ENCODE measurements at places on chromosomes 3 and 15. TPM values are rescaled to one million over a fixed set of nuclear protein-coding genes. Genes with fewer than 3 reads are reported as not detected.

The CCR9 gene
- total RNA-seq, result not detected

The HGD gene
- not detected for total RNA-seq

The LRRIQ4 gene
- not detected for total RNA-seq

The CCNB2 gene
- total RNA-seq, result 118 TPM

The DAZL gene
- total RNA-seq, result not detected

The SLITRK3 gene
- total RNA-seq, result 0.03 TPM

The RARB gene
- total RNA-seq, result 0.62 TPM

The IGF2BP2 gene
- 29.7 TPM for total RNA-seq

The EPB42 gene
- not detected for total RNA-seq

The RSL24D1 gene
- total RNA-seq, result 100.0 TPM

The OXTR gene
- total RNA-seq, result 115 TPM

The RASGRP1 gene
- 1.5 TPM for total RNA-seq

The LRRK1 gene
- 5.3 TPM for total RNA-seq

The CLASP2 gene
- 40.6 TPM for total RNA-seq

The GUCA1C gene
- total RNA-seq, result not detected

The LRRC28 gene
- total RNA-seq, result 14.0 TPM

The CNTN3 gene
- total RNA-seq, result not detected

The C2CD4B gene
- total RNA-seq, result not detected

The IGF1R gene
- 9.4 TPM for total RNA-seq

The ARL14 gene
- total RNA-seq, result 0.43 TPM

The KIF23 gene
- 103 TPM for total RNA-seq

The LTF gene
- total RNA-seq, result not detected

The ANKUB1 gene
- not detected for total RNA-seq

The MUC4 gene
- total RNA-seq, result not detected

The IRAK2 gene
- 6.4 TPM for total RNA-seq

The YEATS2 gene
- total RNA-seq, result 17.8 TPM

The PPARG gene
- total RNA-seq, result 13.2 TPM

The EFCC1 gene
- 0.29 TPM for total RNA-seq

The ZNF80 gene
- not detected for total RNA-seq

The IMPG2 gene
- not detected for total RNA-seq

The USP50 gene
- total RNA-seq, result not detected

The PRKCD gene
- total RNA-seq, result 2.5 TPM

The ACKR4 gene
- not detected for total RNA-seq

The GRAMD1C gene
- total RNA-seq, result 1.1 TPM

The ATG3 gene
- 136 TPM for total RNA-seq

The PCNP gene
- total RNA-seq, result 128 TPM

The GYG1 gene
- total RNA-seq, result 39.0 TPM

The ZNF774 gene
- 1.8 TPM for total RNA-seq

The NEIL1 gene
- total RNA-seq, result 0.48 TPM

The TRANK1 gene
- 3.8 TPM for total RNA-seq

The CILP gene
- not detected for total RNA-seq
